Left kidney (tissue), 8 donors: ENCODE measurements at places on chromosomes 5 and 9.

DNA sequence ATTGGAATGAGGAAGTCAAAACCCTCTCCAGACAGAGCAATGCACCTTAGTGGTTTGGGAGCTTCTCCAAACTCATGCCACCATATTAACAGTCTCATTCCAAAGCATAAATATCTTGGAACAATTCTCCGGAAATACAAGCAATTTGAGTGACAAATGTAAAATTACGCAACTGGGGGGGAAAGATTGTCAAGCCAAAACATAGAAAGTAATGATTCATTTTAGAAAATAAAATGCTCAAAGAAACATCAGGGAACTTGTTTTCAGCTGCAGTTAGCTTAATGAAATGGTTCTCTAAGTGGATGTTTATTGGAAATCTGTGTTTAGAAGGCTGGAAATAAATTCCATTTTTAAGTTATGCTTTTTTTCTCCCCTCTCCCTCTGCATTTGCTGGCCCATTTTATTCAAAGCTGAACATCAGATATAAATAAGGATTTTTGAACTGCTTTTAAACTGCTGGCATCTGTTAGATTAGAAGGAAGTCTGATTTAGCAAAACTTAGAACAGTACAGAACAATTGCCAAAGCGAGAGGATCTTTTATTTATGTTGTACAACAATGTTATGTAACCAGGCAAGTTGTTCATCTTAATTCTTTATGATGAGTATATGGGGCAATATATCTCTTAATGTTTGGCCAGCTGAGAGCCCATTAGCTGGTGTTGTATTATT lies 551.9 kb downstream of the PRELID2 start:
- DNase-seq = no peak

GRCh38 chr9:123364241-123364824 lies 8.3 kb downstream of the CRB2 start:
- peak; percentile 69 for DNase-seq

DNA sequence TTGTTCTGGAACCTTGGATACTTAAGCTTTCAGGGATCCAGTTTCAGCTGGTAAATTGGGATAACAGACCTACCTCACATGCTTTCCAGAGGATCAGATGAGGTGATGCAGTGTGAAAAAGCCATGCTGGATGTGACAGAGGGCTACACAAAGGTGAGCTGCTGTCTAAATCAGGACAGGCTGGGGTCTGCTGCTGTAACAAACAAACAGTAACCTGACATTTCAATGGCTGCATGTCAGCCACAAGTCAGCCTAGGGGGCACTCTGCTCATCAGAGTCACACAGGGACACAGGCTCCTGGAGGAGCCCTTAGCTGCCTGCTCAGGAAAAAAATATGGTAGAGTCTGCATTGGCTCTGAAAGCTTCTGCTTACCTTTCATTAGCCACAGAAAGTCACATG lies 66.7 kb upstream of the EGFLAM start:
- DNase-seq = no peak

DNA sequence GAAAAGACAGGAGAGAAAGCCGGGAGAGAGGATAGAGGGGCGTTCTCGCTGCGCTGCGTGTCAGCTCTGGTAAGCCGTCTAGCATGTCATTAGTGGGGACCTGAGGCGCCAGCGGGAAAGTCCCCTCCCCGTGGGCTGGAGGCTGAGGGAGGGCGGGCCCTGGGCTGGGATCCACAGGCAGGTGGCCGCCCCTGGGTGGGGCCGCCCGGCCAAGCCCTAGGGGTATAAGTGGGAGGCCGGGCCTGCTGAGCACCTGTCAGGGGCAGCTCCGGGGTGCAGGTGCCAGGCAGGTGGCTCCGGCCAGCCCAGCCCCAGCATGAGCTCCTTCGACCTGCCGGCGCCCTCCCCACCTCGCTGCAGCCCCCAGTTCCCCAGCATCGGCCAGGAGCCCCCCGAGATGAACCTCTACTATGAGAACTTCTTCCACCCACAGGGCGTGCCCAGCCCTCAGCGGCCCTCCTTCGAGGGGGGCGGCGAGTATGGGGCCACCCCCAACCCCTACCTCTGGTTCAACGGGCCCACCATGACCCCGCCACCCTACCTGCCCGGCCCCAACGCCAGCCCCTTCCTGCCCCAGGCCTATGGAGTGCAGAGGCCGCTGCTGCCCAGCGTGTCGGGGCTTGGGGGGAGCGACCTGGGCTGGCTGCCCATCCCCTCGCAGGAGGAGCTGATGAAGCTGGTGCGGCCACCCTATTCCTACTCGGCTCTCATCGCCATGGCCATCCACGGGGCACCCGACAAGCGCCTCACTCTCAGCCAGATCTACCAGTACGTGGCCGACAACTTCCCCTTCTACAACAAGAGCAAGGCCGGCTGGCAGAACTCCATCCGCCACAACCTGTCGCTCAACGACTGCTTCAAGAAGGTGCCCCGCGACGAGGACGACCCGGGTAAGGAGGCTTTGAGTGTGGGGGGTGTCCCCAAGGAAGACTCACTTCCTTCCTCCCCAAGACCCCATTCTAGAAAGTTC lies at the start of gene FOXI1:
FOXI1 (plus strand) TSS at position 256 of the 970 bp plus-strand sequence; CDS start at position 317, 61 bp downstream.
- no peak for DNase-seq

- no peak for DNase-seq
Observed at GRCh38 chr9:133342069-133342406, 5.9 kb downstream of the MED22 start.

- DNase-seq = no peak
Observed at GRCh38 chr5:87389296-87390034, 23.3 kb downstream of the CCNH start.

- no peak for DNase-seq
Observed at GRCh38 chr9:219670-220365, 5.2 kb downstream of the DOCK8 start.

- DNase-seq = no peak
Observed at GRCh38 chr5:167049771-167050567, 1241.5 kb upstream of the WWC1 start.

- no peak for DNase-seq
Observed at GRCh38 chr5:28216939-28217360, 1178.6 kb upstream of the CDH9 start.

DNA sequence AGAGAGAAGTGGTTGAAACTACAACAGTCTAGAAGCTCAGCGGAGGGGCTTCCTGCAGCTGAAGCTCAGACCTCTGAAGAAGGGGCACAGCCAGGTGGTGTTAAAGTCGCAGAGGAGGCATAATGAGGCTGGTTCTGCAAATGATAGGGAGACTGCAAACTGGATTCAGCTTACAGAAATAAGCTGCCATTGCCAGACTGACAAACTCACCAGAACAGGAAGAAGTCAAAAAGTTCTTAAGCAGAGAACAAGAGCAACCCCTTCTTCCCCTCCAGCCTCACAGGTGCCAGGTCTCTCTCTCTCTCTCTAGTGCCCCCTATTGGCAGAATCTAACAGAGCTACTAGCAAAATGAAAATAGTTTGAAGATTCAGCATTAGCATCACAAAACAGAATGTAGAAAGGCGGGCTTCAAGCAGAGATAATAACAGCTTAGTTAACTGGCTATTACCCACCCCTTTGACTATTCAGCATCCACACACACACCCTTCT lies 76.7 kb downstream of the GRAMD2B start:
- DNase-seq = no peak

- no peak for DNase-seq
Observed at GRCh38 chr5:140111011-140111858, 2.7 kb upstream of the PURA start.

- DNase-seq = no peak
Observed at GRCh38 chr5:4576161-4576748, 563.9 kb upstream of the ADAMTS16 start.

DNA sequence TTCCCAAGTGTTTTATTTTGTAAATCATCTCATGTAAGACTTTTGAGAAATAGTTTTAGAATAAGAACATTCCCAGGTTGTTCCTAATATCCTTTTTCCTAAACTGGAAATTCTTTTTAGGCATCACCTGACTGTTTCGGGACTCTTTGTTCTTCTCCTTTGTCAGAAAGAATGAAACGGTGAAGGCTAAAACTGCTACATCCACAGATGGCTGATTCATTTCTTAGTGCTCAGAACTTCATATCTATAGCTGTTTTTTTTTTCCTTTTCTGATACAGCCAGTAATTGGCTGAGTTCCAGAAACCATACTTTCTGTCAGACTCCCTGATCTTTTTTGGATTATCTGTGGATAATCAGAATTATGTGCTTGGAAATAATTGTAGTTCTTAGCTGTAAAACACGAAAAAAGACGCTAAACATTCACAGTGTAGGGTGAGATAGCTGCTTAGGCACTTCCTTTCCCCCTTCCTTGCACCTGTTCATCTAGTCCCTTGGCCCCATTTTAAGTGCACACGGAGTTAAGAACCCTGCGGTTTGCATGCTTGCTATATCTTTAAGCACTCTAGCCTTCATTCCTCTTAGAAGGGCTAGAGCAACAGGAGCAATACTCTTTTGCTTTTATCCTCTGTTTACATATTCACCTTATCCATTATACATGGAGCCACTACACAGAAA lies 283.9 kb downstream of the PJA2 start:
- DNase-seq = no peak

- no peak for DNase-seq
Observed at GRCh38 chr5:136563489-136563888, 198.1 kb upstream of the TRPC7 start.

DNA sequence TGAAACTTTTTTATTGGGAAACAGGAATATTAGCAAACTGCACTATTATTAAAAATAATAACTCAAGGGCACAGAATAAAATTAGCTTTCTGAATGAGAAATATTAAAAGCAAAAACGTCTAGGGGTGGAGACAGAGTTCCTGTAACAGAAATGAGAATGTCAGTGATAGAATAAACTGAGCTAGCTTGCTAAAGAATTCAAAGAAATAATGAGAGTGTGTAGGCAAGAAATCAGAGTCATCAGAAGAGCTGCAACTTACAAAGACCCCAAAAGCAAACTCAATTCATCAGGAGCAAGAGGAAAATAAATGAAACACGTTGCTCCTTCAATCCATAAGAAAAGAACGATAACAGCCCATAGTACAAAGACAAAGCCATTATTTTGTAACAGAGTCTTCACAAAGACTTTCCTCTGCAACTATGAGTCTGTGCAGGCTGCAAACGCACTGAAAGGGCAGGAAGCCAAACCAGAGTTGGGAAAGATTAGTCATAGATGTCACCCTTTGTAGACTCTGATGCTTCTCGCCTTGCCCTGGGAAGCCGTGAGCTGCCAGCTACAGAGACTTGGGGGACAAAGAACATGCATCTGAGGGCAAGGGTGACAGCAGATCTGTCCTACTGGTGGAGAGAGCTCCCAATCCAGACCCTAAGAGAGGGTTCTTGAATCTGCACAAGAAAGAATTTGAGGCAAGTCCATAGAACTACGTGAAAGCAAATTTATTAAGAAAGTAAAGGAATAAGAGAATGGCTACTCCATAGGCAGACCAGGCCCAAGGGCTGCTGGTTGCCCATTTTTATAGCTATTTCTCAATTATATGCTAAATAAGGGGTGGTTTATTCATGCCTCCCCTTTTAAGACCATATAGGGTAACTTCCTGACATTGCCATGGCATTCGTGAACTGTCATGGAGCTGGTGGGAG lies 40.8 kb downstream of the SHC3 start:
- no peak for DNase-seq
